Muscle of back (tissue), 13 donors: ENCODE measurements at places on chromosomes 11 and 22.

- no peak for DNase-seq
These were observed 110.4 kb upstream of the OR4B1 start for GRCh38 chr11:48106166-48106565.

DNA sequence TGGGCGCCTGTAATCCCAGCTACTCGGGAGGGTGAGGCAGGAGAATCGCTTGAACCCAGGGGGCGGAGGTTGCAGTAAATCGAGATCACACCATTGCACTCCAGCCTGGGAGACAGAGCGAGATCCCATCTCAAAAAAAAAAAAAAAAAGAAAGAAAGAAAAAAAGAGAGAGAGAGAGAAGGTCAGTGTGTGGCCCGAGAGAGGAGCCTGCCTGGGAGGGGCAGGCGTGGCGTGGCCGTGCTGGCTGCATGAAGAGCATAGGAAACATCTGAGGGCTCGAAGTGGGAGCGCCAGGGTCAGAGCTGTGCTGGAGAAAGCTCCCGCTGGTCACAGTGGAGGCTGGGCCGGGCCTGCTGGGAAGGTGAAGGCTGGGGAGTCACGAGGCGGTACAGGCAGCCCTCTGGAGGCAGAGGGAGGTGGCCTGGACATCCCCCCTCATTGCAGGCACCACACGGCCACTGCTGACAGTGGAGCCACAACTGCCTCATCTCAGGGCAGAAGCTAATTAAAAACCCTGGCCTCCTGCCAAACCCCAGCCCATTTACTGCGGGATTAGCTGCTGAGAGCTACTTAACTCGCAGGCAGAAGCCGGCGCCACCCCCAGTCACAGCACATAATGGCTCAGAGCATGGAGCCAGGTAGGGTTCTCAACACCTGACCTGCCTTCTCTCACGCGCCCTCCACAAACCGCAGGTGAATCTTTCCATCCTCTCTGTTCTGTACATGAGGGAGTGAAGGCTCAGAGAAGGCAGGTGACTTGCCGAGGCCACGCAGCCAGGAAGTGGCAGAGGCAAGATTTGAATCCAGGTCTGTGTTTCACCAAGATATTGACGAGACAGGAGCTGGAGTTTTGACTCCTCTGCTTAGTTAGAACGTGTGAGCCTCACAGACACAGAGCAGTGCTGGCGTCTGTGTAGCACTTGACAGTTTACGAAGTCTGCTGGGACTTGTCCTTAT, 32.6 kb downstream of the NFAM1 start:
- DNase-seq, result no peak

GRCh38 chr11:130144861-130145281, 14.7 kb upstream of the ST14 start:
- DNase-seq, result peak; percentile 52

DNA sequence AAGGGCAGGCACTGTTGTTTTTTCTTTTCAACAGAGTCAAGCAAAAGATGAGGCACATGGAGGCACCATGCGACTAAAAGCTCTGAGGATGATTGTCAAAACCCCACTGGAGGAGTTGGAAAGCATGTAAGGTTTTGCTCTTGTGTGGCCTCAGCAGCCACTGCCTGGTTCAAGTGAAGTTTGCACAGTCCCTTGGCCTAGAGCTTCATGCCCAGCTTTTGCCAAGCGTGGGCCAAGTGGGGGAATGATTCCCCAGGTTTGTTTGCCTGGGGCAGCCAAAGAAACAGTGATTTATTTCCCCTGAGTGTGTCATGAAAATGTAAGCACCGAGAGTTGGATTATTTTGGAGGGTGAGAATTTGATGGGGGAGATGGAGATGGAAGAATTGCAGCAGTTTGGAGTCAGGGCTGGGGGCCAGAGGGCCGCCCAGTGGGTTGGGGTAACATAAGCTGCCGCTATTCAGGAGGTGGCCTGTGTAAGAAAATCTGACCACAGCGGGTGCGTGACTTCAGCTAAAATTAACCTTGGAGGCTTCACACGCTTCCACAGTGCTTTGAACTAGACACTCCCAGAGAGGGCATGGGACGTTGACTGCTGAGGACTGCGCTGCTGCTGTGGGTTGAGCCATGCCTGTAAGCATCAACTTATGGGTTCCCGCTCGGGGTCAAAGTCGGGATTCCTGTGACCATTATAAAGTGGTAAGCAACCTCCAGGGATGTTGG, 100.7 kb downstream of the NAV2 start:
- peak; percentile 60 for DNase-seq

DNA sequence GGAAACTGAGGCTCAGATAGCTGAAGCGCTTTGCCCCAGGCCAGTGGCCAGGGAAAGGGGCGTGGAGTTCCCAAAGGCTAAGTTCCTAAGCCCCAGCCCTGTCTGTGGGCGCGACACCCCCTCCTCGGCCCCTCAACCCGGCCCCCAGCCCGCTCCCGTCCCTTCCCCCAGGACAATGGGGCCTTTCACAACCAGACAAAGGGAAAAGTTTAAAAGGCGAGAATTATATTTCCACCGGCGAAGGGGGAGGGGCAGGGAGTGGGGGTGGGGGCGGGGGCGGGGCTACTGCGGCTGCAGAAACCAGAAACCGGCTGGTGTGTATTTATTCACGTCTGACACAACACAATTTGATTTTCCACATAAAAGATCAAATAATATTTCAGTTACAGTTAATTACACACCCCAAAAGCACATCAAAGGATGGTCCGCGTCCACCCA, 192.1 kb downstream of the MN1 start:
- no peak for DNase-seq

- DNase-seq, result peak; percentile 47
These were observed 348.0 kb downstream of the TENM4 start for GRCh38 chr11:79092791-79093353.

GRCh38 chr11:129733981-129734380, 81.7 kb upstream of the TMEM45B start:
- DNase-seq, result no peak

GRCh38 chr11:92657226-92657625, 312.2 kb upstream of the MTNR1B start:
- DNase-seq, result no peak

- DNase-seq, result no peak
These were observed 19.6 kb downstream of the P2RY2 start for GRCh38 chr11:73237471-73238290.

DNA sequence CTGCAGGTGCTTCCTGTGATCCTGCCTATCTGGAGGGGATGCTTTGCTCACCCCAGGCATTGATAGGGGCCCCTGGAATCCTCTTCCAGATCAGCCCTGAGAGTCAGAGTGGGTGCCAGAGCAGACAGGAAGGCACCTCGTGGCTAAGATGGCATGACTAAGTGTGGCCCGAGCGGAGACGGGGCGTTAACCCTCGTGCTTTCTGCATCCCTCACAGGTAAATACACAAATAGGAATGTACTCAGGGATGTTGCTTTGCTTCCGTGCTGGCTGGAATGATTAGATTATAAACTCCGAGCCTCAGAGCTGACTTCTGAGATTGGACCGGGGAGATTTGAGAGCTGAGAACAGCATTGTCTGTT, 312.7 kb upstream of the B3GAT1 start:
- DNase-seq, result no peak

DNA sequence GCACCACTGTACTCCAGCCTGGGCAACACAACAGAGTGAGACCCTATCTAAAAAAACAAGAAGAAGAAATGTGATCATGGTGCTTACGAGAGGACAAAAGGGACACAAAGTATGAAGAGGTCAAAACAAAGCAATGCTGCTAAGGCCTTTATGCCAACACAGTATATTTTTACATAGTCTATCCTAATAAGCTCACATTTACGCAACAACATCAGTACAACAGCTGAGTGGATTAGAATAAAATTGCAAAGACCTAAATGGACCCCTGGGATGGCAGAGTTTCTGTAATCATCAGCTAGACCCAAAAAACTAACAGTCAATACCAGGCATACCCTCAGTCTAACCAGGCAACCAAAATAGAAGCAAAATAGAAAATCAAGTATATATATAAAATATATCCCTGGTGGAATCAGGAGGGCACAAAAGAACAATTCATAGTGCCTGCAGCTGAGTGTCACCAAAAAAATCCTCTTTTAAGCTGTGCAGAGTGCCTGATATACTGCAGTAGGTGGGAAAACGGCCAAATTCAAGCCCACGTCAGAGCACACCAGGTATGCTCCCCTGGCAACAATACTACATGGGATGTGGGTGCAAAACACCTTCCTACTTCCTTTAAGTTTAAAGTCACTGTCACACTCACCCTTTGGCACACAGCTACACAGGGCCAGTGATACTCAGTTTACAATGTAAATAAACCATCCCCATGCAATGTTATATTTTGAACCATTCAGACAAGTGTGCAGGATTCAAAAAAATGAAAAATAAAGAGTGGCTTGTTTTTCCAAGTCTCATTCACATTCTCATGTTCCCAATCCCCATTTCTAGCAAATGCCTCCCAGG, 57.8 kb downstream of the RBFOX2 start:
- peak; percentile 59 for DNase-seq

DNA sequence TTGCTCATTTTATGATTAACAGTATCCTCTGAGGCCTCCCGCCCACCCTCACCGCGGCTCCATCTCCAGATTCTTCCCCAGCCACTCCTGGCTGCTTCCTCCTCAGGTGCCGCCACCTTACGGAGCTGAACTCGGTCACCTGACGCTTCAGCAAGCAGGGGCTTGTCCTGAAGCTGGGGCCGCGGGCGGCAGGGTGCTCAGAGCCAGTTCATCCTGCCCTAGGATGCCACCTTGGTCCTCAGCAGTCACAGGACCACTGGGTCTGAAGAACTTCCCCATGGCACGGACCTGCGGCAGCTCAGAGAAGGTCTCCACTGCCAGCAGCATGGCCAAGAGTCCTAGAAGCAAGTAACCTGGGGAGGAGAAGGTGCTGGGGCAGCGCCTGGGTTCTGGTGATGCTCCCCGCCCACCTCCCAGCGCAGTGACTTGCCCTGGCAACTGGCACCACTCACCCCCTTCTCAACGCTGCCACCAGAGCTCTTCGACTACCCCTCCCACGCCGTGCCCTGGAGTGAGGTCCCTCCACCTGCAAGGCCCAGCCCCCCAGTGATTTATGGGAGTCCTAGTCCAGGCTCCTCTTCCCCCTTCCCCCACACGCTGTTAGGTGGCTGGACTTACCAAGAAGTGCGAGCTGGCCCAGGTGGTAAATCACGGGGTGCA, 2.6 kb downstream of the KCNK7 start:
- no peak for DNase-seq

DNA sequence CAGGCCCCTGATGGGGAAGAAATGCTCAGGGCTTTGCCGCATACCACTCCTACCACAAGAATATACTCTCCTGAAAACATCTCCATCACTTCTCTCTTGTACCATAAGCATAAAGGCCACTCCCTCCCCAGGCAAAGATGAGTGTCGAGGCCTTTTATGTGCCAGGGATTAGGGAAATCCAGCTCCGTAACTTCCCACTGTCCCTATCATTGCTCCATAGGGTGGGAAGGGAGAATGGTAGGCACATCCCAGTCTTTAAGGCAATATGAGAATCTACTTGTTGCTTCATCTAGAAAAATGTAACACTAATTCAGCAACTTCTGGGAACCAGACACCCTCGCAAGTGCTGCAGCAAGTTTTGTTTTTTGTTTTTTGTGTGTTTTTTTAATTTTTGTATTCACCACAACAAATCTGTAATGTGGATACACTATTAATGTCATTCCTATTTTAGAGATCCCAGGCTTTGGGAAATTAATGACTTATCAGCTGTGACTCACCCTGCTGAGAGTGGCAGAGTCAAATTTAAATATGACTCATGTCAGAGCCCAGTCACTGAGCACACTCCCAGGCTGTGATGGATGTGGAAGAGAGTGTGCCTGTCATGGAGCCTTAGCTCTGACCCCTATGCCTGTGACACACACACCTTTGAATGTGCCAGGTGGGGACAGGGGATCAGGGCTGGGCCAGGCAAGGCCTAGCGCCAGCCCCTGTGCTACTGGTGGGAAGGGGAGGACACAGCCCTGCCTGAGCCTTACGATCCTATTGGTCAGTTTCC, 23.4 kb downstream of the PANX1 start:
- no peak for DNase-seq

DNA sequence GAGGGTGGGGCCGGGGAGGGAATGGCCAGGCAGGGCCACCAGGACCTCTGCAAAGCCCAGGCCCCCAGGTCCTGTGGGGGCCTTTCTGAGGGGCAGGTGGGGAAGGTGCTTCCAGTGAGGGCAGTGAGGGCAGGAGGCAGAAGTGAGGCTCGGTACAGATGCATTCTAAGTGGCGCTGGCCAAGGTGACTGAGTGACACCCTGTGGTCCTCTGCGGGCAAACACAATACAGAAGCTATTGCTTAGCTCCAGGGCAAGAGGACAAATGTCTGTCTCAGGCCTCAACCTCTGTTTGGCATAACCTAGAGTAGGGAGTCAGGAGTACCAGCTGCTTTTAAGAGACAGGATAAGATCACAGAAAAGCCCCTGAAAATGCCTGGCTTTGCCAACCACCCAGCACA, 31.3 kb downstream of the B3GAT1 start:
- DNase-seq, result no peak

DNA sequence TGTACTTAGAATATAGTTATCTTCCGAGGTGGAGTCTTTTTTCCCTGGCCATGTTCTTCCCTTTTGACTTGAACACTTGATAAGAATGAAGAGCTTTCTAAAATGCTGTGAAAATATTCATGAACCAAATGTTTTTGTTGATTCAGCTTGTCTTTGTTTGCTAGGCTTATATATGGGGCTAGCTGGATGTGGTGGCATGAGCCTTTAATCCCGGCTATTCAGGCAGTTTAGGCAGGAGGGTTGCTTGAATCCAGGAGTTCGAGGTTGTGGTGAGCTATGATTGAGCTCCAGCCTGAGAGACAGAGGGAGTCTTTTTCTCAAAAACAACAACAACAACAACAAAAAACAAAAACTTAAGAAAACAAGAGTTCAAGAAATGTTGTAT, 23.1 kb downstream of the CBL start:
- no peak for DNase-seq
